Activated T-cell treated with anti-CD3 and anti-CD28 coated beads, Interleukin-2, amount 50 U/mL, for 72 hours (primary cell): ENCODE measurements at places on chromosomes 12 and 14.

GRCh38 chr14:27688841-27689444, 1077.6 kb upstream of the FOXG1 start:
- DNase-seq = no peak

GRCh38 chr14:62079038-62079437, 316.8 kb downstream of the SNAPC1 start:
- DNase-seq = no peak

DNA sequence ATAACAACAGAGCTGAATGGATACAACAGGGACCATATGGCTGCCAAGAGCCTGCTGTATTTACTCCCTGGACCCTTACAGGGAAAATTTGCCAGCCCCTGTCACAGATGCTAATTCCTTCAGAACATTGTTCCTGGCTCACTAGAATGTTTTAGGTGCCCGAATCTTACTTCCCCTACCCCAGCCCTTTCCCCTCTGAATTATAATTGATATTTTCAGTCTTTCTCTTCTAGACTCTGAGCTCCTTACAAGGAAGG, 235.3 kb downstream of the KSR2 start:
- no peak for DNase-seq

- no peak for DNase-seq
Measured at GRCh38 chr12:32146074-32146873, 39.6 kb downstream of the BICD1 start.

DNA sequence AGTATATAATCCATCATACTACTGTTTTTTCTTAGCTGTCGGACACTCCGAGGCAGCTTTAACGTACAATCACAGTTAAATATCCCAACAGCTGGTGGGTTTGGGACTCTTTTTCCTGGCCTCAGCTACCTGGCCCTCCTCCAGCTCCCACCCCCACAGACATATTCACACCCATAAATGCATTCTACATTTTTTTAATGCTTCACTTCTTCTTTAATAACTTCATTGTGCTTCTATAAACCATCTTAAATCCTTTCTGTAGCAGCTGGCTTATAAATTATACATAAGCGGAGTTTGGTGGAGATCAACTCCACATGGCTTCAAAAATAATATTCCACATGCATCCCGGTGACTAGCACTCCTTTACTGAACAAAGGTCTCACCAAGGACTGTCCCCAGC, 33.3 kb downstream of the TDG start:
- DNase-seq = no peak
